Mesothelial cell of epicardium (in vitro differentiated cells): ENCODE measurements at places on chromosomes 7 and 10. TPM values are rescaled to one million over a fixed set of nuclear protein-coding genes. Genes with fewer than 3 reads are reported as not detected.

DNA sequence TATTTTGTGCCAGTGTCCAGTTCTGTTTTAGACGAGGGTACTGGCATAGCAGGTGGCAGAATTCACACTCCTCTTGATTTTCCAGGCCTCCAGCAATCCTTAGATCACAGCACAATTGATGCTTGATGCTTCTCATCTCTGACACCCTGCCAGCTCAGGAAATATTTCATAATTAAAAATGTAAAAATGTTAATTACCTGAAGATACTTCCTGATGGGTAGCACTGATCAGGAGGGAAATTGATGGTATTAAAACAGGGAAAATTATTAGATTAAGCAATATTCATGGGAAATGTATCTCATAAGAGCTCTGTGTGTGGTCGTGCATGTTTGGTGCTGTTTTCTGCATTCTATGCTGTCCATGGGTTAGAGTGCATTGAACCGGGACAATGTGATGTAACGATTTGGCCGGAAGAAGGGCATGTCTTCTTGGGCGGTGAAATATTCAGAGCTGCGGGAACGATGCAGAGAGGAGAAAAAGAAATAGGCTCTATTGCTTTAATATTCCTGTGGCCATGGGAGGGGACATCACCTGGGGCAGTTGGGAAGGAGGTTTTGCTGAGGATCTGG is 43.7 kb upstream of the MKI67 start:
- DNase-seq = no peak

GRCh38 chr10:88292185-88292514 is 291.0 kb downstream of the RNLS start:
- no peak for DNase-seq

- no peak for DNase-seq
These were observed 19.1 kb upstream of the VWDE start for GRCh38 chr7:12422554-12423320.

DNA sequence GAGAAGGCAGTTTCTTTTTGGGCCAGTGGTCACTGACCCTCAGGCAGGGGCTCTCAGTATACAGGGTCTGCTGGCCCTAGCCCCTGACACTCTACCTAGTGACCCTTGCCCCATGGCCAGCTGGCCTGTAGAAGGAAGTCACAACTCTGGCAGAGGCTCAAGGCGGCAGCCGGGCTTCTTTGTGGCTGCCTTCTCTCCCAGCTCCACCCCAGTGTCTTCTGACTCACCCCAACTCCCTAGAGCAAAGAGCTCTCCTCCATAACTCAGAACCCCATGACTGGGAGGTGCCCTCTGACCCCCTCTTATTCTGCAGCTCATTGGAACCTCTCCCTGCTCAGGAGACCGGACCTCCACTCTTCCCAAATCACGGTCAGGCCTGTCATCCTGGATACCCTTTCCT is 358.2 kb downstream of the FGFR2 start:
- no peak for DNase-seq

- DNase-seq = no peak
These were observed 52.3 kb upstream of the TRIM24 start for GRCh38 chr7:138407792-138408191.

DNA sequence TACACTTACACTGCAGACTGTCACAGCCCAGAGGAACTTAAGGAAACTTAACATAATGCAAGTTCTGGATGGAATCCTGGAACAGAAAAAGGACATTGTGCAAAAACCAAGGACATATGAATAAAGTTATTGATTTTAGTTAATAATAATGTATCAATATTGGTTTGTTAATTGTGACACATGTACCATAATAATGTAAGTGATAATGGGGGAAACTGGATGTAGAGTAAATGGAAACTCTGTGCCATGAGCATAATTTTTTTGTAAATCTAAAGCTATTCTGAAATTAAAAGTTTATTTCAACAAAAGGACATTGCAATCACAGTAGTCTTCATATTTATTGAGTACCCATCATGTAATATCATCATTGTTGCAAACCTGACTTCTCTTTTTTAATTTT is 107.2 kb downstream of the VTI1A start:
- DNase-seq = no peak

GRCh38 chr10:69856601-69857166 is 55.0 kb downstream of the COL13A1 start:
- DNase-seq = no peak

- no peak for DNase-seq
These were observed 295.9 kb downstream of the TFEC start for GRCh38 chr7:115734641-115735040.

DNA sequence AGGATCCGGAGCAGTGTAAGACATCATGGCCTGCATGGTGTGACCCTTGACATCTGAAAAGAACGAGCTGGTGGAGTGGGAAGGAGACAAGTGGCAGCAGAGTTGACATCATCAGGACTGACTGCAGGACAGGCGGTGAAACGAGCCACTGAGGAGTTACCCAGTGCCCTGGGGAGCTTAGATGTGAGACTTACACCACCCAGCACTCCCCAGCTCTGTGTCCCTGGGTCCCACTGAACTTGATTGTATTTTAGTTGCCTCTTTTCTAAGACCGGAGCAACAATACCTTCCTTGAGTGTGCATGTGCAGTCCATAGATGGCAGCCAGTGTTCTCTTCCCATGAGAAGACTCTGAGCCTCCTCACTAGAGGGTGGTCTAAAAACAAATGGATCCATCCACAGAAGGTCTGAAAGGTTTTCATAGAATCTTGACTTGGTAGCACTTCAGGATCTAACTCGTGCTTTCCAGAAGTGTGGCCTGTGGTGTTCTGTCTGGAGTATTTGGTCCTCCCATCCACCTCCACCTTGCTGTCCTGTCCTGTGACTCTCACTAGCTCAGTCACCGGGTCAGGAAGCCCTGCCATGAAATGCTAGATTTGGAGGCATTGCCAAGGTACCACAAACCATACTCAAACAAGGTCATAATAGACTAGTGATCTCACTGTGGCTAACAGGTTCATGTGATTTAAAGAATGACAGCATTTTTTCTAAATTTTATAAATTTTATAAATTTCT is 59.0 kb downstream of the IKZF1 start:
- DNase-seq = no peak

DNA sequence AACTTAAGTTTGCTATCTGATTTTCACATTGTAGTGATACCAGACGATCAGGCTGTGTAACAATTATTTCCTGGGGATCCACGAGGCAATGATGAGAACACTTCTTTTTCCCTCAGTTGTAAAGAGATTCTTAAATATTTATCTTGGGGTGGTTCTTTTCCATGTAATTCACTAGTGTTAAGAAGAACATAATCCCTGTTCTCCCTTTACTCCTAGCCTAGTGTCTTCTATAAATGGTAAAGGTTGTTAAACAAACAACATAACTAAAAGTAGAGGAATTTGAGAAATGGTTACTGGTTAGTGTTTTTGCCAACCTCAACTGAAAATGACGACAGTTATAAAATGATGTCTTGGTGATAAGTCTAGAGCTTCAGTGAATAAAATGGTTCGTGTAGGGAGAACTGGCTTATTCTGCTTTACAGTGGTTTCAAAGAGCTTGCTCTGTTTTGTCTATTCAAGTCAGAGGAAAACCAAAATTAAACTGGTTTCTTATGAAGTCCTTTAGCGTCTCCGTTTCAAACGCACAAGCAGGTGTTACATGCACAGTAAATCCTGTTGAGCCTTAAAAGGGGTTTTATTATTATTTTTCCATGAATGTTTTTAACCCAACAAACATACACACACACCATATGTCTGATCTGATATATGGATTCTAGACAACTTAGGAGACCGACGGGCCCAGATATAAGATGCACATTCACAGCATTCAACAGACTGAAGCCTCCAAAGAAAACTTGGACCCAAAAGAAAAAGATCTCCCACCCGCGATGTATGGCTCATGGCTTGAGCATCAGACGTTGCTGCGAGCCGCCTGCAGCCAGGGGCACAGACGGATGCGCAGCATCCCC is 1.1 kb downstream of the TBX20 start:
- DNase-seq = no peak

GRCh38 chr10:31757831-31758230 is 170.8 kb downstream of the ARHGAP12 start:
- DNase-seq = no peak

GRCh38 chr10:103554488-103555324 is 61.2 kb downstream of the NEURL1 start:
- DNase-seq = peak; percentile 46

DNA sequence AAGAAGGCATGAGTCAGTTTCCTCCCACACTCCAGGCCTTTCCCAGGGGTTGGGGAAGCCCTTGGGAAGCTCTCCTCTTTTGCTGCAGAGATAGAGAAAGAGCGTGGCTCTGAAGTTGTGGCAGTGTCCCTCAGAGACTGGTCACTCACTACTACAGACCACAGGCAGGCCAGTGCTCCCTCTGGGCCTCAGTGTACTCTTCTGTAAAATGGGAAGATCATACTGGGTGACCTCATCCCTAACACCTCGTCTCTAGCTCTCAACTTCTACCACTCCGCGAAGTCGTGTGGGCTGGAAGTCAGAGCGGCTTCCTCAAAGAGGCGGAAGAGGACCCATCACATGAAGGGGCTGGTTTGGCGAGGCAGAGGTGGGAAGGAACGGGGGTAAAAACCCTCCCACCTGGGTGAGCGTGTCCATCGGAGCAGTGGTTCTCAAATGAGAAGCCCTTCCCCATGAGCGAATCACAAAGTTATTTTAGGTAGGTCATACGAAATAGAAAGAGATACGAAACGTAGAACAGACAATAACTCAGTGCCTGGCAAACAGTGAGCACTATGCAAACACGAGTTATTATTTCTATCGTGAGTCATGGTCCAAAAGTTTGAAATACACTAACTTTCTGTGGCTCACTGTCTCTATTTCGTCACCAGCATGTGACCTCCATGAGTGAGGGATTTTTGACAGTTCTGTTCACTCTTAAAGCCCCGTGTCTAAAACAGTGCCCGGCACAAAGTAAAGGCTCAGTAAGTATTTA is 32.7 kb downstream of the PRKAG2 start:
- DNase-seq = no peak

DNA sequence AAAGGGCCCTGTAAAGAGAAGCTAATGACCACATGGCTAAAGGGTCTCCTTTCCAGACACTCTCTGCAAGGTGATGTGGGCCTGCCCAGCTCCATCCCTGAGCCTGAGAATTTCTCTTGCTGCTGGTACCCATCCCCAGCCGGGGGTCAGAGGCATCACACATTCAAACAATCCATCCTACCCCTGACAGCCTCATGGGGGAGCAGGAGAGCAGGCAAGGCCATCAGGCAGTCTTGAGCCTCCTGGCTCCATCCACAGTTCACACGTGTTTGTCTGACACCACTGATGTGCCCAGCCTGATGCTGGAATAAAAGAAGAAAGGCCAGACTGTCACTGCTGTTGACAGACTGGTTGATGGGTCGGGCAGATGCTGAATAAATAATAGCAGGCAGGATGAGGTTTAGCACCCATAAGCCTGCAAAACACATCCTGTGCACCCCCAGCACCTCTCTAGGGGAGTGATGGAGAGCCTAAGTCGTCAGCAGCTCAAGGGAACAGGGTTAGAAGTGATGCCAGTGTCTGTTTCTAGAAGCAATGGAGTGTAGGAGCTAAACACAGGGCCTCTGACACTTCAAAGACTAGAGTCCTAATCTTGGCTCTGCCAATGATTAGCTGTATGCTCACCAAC is 43.5 kb downstream of the TLL2 start:
- DNase-seq = no peak

GRCh38 chr7:37489703-37490102 is 41.0 kb upstream of the ELMO1 start:
- DNase-seq = no peak

DNA sequence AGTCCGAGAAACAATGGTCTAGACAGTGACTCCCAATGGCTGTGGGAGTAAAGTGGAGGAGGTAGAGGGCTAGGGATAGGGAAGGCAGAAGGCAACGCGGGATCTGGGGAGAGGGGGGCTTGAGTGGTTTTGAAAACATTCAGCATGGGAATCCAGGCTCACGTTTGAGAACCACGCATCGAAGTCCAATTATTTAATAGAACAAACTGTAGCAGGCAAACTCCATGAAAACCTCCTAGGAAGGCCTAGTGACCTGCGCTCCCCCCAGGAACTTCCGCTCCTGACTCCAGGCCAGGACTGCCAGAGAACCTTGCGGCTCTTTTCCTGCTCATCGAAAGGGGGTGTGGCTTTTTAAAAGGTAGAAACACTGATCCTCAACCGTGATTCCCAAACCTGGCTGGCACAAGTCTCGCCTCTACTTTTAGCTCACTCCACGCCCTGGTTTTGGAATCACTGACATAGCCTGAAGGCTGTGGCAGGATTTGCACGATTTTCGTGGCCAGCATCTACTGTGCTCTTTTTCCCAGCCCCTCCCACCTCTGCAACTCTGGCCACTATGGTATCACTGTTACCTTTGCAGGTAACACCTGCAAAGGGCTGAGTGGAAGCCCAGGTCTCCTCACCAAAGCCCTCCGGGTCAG is 43.4 kb downstream of the MYOF start:
- no peak for DNase-seq

GRCh38 chr10:101331956-101332355 is 22.0 kb upstream of the BTRC start:
- DNase-seq = no peak

DNA sequence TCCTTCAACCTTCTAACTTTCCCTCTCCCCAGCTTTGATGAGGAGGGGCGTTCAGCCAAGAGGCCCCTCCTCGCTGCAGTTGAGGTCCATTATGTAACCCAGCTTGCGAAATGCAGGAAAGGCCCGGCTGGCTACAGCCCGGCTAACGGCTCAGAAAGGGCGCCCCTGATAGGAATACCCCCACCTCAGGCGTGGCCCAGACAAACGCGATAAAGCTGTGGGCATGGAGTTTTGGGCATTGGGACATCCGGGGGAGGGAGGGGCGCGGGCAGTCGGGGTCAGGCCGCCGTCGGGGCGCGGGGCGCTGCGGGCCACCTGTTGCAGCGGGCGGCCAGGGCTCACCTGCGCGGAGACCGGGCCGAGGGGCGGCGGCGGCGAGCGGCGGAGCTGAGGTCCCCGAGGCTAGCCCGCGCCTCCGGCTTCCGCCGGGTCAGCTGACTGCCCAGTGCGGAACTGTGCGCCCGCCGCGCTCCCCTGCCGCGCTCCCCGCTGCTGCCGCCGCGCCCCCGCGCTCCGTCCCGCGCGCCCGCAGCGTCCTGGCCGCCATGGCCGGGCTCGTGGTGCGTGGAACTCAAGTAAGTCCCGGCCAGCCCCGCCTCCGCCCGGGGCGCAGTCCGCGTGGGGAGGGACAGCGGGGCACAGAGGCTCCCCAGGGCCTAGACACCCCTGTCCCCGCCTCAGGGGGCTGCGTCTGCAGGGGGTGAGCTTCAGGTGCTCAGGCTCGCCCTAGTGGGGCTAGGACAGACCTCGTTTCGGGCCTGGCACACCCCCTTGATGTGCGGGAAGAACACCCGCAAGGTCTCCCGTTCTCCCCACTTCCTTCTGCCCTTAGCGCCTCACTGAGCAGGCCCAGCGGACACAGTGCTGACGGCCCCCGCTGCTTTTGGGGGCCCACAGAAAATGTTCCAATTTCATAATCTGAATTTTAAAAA is at the start of gene LRMDA:
Gene LRMDA (plus strand): TSS at position 445 of the 932 bp plus-strand sequence.
- no peak for DNase-seq

The BAIAP2L1 gene
- 27.2 to 31.0 TPM (median 30.0 TPM) in 3 replicates for total RNA-seq

The CCDC7 gene
- 11.1 to 12.7 TPM (median 12.6 TPM) in 3 replicates for total RNA-seq

The AKR1C4 gene
- total RNA-seq = not detected in 3 replicates

The UCN3 gene
- not detected in 3 replicates for total RNA-seq

The CACNB2 gene
- total RNA-seq = 10.0 to 13.1 TPM (median 13.0 TPM) in 3 replicates

The TRIM74 gene
- 1.7 to 2.3 TPM (median 1.9 TPM) in 3 replicates for total RNA-seq

The TEX47 gene
- not detected in 3 replicates for total RNA-seq

The PARD3 gene
- 68.6 to 73.4 TPM (median 73.2 TPM) in 3 replicates for total RNA-seq

The TAS2R5 gene
- 4.5 to 5.9 TPM (median 5.1 TPM) in 3 replicates for total RNA-seq

The NAT16 gene
- not detected in 3 replicates for total RNA-seq

The COBL gene
- 0.66 to 1.2 TPM (median 0.75 TPM) in 3 replicates for total RNA-seq

The OR2A12 gene
- total RNA-seq = not detected in 3 replicates

The IGF2BP3 gene
- total RNA-seq = 84.3 to 91.3 TPM (median 89.1 TPM) in 3 replicates
